ENCODE measurements at places on chromosomes 2 and 18. TPM values are rescaled to one million over a fixed set of nuclear protein-coding genes. Genes with fewer than 3 reads are reported as not detected.

- peaks cover 6% of the 10 kb centered on the region for H3K4me1 ChIP-seq
- no peak overlapping the region for H3K4me3 ChIP-seq
- no peak overlapping the region for H3K27ac ChIP-seq
- H3K27me3 ChIP-seq = no peaks in the 10 kb centered on the region
- no peak for DNase-seq
Measured at GRCh38 chr18:3660739-3661515, 211.0 kb downstream of the TGIF1 start.

- H3K36me3 ChIP-seq = no peaks in the 10 kb centered on the region
- DNase-seq = no peak
- no peaks in the 10 kb centered on the region for H3K4me1 ChIP-seq
- H3K4me3 ChIP-seq = no peak overlapping the region
- peaks cover 72% of the 10 kb centered on the region for H3K27me3 ChIP-seq
Measured at GRCh38 chr18:13868501-13869271, 44.7 kb downstream of the MC5R start.

MYO5B gene
- 0.50 TPM for total RNA-seq

DNA sequence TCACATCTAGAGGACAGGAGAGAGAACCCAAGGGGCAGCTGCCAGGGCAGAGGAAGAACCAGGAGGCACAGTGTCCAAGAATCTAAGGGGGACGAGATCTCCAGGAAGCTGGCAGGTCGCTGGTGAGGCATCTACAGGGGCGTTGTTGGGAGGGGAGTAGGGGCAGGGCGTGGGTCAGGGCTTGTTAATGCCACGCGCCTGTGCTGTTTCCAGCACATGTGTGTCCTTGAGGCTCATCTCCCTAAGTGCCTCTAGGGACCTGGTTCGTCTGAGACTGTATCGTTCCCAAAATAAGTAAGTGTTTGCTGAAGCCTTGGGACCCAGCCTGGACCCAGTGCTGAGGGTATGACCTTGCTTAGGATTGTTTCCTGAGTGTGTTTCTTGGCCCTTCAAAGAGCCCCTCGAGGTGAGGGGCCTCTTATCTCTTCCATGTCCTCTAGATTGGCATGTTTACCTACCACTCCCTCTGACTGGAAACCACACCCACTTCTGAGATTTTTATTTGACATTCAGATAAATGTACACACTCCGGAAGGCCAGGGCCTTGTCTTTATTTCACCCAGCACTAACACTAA is 22.2 kb downstream of the HK2 start:
- no peak for DNase-seq
- H3K36me3 ChIP-seq = no peaks in the 10 kb centered on the region
- H3K27ac ChIP-seq = no peak overlapping the region

DNA sequence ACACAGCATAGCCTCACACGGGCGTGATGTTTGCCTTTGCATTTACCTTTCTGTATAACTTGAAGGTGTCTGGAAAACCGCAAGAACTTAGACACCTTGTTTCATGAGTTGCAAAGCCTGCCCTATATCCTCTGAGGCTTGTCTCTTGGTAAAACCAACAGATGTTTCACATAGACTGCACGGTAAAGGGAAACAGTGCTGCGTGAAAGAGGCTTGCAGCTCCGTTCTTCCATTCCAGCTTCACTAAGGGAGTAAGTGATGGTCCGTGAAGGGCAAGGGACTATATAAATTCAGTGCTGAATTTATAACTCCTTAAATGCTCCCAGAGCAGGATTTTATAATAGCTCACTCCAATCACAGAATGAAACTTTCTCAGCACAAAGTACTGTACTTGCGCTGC is 360.5 kb downstream of the SOX11 start:
- no peak overlapping the region for H3K27ac ChIP-seq
- H3K27me3 ChIP-seq = no peaks in the 10 kb centered on the region
- no peaks in the 10 kb centered on the region for H3K4me1 ChIP-seq
- no peak overlapping the region for H3K4me3 ChIP-seq
- H3K36me3 ChIP-seq = no peaks in the 10 kb centered on the region

ASTL gene
- not detected for total RNA-seq

SDC1 gene
- 0.53 TPM for total RNA-seq

AP1S3 gene
- 0.23 TPM for total RNA-seq

GPR17 gene
- 0.55 TPM for total RNA-seq

- no peak overlapping the region for H3K4me3 ChIP-seq
- no peaks in the 10 kb centered on the region for H3K36me3 ChIP-seq
- H3K27me3 ChIP-seq = no peaks in the 10 kb centered on the region
Measured at GRCh38 chr2:127542231-127542630, 6.7 kb downstream of the MYO7B start.

GRCh38 chr2:94874277-94874997 is 3.2 kb downstream of the TEKT4 start:
- no peak overlapping the region for H3K4me3 ChIP-seq
- no peak for DNase-seq
- no peak overlapping the region for H3K27ac ChIP-seq

EGR4 gene
- not detected for total RNA-seq

KIF3C gene
- total RNA-seq = 2.1 TPM
